ENCODE measurements at places on chromosomes 7 and 10.

- no peak for DNase-seq
These were observed 394.8 kb downstream of the KIF20B start for GRCh38 chr10:90096196-90096595.

- DNase-seq, result no peak
These were observed 966 bp downstream of the FBH1 start for GRCh38 chr10:5891009-5891408.

DNA sequence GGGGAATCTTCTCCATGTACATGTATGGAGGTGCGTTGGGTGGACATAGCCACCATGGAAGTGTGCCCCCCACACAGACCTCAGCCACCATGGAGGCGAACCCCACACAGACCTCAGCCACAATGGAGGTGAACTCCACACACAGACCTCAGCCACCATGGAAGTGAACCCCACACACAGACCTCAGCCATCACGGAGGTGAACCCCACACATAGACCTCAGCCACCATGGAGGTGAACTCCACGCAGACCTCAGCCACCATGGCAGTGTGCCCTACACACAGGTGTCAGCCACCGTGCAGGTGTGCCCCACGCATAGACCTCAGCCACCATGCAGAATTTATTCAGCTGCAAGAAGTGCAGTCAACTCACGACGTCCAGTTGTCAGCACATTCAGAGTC lies 339.7 kb downstream of the ACTR3B start:
- DNase-seq, result no peak

DNA sequence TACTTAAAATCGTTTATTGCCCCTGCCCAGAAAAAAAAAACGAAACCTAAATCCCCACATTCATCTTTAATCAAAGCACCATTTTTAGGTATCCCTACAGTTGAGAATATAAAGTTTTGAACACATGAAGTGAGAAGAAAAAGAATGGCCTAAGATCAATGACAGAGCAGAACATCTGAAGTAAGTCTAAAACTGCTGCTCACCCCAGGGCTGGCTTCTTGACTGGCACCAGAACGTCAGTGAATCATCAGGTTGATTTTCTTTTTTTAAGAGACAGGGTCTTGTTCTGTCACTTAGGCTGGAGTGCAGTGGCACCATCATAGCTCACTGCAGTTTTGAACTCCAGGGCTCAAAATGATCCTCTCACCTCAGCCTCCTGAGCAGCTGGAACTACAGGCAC lies 24.9 kb downstream of the SHTN1 start:
- DNase-seq, result no peak

DNA sequence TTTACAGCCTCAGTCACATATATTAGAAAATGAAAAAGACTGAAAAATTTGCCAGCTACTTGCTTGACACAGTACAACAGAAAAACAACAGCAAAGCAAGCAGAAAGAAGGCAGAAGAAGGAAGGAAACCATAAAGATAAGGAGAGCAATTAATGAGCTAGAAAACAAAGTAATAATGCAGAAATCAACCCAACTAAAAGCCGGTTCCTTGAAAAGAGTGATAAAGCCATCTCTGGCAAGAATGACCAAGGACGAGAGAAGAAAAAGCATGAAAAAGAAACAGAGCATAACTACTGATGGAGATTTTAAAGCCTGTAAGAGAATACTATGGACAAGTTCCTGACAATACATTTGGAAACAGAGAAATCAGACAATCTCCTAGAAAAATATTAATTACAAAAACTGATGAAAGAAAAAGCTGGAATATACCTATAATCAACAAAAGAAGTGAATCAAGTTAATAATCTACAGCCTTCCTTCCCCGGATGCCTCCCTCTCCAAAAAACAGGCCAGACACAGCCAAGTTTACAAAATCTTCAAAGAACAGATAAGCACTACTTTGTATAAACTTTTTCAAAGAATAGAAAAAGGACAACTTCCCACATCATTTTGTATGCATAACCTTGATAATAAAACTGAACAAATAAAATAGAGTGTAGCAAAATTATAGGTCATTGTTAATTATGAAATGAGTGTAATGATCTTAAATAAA lies 204.0 kb downstream of the BAMBI start:
- no peak for DNase-seq

- DNase-seq, result no peak
These were observed 51.7 kb upstream of the IFRD1 start for GRCh38 chr7:112398534-112398933.

DNA sequence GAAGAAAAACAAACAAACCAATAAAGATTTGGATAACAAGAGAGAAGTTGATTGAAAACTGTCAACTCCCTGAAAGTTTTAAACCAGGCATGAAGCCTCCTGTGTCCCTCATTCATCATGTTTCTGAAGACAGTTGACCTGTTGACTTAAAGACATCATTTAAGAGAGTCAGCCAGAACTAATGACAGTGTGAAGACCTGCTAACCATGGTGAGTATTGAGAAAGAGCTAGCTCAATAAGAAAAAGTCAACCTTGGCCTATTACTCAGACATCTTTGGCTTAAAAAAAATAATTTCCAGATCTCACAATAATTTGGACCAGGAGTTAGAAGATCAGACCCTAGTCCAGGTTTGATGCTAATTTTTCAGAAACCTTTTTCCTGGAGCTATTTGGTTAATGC lies 45.3 kb upstream of the ANKRD1 start:
- DNase-seq, result no peak

GRCh38 chr7:107712025-107712424 lies 31.9 kb upstream of the CBLL1 start:
- DNase-seq, result no peak

DNA sequence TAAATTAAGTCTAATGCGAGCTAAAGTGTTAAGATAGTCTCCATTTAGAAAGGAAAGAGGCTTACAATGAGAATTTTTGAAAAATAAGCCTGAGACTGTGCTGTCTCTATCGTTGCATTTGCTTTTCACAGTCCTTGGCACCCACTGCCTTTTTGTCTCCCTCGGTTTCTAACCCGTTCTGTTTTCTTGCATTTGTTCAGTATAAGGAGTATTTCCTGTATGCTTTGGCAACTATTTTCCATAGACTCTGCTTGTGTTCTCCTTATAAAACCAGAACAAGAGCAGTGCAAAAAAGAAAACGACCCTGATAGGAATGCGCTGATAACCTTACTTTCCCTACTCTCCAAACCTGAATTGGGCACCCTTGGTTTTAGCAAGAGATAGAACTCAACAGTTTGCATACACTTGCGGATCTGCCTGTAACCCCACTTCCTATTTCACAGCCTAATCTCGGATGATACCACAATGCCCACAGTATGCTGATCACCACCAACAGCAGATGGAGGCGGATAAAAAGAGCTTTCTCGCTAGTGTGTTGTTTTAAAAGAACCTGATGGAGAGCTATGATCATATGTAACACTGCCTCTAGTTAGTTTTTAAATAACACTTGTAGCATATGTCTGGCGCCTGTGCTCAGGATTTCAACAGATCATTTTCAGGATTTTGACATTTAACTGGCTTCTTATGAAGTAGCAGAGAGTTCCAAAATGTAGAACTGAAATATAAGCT lies 1.6 kb upstream of the ARHGAP12 start:
- DNase-seq, result no peak

- DNase-seq, result no peak
These were observed 67.8 kb downstream of the GRB10 start for GRCh38 chr7:50714857-50715256.

DNA sequence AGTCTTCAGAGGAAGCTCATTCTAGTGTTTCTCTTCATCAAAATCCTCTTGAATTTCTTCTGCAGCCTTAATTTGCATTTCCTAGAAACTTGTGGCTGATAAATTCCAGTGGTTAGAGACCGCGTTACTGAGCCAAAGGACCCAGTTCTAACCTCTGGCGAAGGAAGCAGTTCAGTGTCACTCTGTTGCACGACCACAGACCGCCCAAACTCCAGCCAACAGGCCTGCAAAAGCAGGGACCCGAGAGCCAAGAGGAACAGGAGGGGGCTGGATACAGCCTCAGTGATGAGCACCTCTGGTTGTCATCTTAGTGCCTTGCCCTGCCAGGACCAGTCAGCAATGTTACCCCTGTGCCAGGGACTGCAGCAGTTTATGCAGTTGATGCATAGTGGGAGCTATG lies 70.0 kb downstream of the AFAP1L2 start:
- no peak for DNase-seq

- DNase-seq, result no peak
These were observed 331.4 kb upstream of the TMEM229A start for GRCh38 chr7:124364283-124364682.

GRCh38 chr10:14296065-14296709 lies 34.5 kb downstream of the FRMD4A start:
- no peak for DNase-seq

GRCh38 chr7:63789378-63790176 lies 209.1 kb upstream of the ZNF722 start:
- no peak for DNase-seq

GRCh38 chr10:10975647-10976046 lies 42.0 kb upstream of the CELF2 start:
- no peak for DNase-seq

DNA sequence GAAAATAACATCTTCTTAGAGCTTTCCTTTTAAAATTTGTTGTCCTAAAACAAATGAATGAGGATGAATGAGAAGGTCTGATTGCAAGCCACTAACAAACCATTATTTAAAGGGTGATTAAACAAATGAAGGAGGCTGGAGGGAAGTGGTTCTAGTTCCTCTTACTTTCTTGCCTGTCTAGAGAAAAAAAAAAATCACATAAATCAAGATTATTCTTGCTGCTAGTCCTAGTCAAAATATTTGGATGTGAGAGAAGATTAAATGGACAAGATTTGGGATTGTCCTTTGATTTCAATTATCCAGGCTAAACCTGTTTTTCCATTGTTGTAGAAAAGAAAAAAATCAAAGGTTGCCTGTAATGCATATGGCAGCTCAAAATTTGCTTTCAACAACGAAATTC lies 3.3 kb downstream of the SKAP2 start:
- no peak for DNase-seq

DNA sequence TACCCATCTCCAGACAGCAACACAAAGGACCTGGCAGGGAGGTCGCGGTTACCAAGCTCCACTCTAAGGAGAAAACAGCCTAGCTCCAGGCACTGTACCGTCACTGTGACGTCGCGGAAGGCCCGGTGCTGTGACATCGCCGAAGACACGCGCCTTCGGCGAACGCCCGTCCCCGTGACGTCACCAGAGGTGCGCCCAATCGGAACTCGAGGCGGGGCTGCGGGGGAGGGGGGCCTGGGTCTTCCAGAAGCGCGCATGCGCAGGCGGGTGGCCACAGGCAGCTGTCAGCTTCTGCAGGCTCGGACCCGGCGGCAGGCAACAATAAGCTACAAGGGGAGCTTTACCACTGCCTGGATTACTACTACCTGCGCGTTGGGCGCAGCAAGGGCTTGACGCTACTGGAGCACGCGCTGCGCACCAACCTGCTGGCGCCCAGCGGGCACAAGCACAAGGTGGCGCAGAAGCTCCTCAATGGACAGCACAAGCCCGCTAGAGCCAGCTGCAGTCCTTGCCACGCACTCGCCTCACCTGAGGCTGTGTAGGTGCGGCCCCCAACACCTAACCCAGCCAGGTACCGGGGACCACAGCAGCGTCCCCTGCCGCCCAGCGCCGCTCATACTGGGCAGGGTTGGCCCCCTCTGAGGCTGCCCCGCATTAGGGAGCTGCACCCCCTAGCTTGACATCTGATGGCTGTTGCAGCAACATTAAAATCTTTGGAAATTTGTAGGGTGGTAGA lies 208.4 kb downstream of the TPST1 start:
- no peak for DNase-seq

GRCh38 chr10:4532467-4532866 lies 293.5 kb upstream of the AKR1E2 start:
- DNase-seq, result no peak

GRCh38 chr7:21108182-21108581 lies 319.7 kb upstream of the SP4 start:
- no peak for DNase-seq

- DNase-seq, result peak; percentile 42
These were observed 109.6 kb downstream of the WNT2 start for GRCh38 chr7:117212969-117213877.

GRCh38 chr10:58807629-58808022 lies 295.0 kb downstream of the BICC1 start:
- DNase-seq, result no peak

- DNase-seq, result no peak
These were observed 259.2 kb upstream of the BMPER start for GRCh38 chr7:33646166-33646565.

DNA sequence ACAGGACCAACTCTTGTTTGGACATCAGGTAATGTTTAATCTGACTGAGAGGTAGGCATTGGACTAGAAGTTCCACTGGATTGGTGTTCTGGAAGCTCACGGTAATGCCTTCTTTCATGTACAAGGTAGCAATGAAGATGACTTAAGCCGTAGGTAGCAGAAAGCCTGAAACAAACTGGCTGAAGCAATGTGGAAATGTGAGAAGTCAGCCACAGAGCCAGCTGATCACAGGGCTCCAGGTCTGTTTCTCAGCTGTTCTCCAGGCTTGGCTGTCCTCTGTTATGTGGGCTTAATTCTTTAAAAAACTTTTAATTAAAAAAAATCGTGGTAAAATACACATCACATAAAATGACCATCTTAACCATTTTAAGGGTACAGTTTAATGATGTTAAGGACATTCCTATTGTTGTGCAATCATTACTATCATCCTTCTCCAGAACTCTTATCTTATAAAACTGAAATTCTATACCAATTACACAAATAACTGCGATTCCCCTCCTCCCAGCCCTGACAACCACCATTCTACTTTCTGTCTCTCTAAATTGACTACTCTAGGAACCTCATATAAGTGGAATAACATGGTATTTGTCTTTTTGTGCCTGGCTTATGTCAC lies 101.4 kb upstream of the ZNF32 start:
- DNase-seq, result no peak

- no peak for DNase-seq
These were observed 233.3 kb upstream of the FOXP2 start for GRCh38 chr7:114181280-114181679.

- DNase-seq, result no peak
These were observed 164.6 kb downstream of the SKAP2 start for GRCh38 chr7:26699766-26700165.

- no peak for DNase-seq
These were observed 87.4 kb downstream of the ZNF467 start for GRCh38 chr7:149686011-149686410.

DNA sequence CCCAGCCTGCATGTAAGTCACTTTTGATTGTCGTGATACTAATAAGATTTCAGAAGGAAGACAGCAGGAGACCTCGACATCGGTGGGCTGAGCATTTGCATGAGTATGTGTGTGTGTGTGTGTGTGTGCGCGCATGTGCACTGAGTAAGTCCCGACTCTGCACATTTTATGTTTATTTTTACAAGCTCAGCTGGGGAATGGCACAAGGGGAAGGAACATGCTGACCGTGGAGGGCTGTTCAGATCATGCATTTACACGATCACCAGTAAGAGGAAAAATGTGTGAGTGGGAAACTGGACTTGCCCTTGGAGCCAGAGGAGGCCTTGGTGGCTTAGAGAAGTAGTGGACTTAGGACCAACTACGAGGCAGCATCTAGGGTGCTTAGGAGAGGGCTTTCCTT lies 41.3 kb downstream of the IL2RA start:
- no peak for DNase-seq

DNA sequence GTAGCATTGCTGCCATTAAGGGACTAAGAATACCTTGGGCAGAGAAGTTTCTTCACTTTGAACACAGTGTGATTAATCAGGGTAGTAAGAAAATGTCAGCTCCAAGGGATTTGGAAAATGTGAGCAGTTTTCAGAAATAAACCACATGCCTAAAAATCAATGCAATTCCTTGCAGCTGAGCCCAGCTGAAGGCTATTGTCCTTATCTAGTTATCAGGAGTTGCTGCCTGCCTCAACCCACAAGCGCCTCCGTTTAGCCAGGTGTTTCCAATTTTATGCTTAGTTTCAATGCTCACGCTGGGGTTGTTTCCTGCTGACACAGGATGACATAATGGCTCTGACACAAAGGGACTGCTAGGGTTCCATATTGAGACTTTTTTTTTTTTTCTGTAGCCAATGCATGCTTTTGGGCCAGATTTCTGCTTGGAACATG lies 132.3 kb upstream of the ANK3 start:
- DNase-seq, result no peak

Data from GM12878 (cell line).